ENCODE measurements at places on chromosomes 3 and 15.

- DNase-seq, result no peak
Measured at GRCh38 chr15:74423431-74424257, 10.1 kb downstream of the SEMA7A start.

GRCh38 chr3:17535274-17535673 lies 207.2 kb downstream of the TBC1D5 start:
- no peak for DNase-seq

DNA sequence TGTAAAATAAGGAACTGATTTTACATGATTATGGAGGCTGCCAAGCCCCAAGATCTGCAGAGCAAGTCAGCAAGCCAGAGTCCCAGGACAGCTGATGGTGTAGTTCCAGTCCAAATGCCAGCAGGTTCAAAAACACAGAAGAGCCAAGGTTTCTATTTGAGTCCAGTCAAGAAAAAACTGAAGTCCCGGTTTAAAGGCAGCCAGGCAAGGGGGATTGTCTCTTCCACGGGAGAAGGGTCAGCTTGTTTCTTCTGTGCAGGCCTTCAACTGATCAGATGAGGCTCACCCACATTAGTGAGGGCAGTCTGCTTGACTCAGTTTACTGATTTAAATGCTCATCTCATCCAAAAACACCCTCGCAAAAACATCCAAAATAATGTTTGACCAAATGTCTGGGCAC lies 246.2 kb downstream of the PLCL2 start:
- no peak for DNase-seq

GRCh38 chr3:52986938-52987337 lies 58.9 kb downstream of the SFMBT1 start:
- no peak for DNase-seq

GRCh38 chr3:155863072-155863784 lies 7.2 kb upstream of the GMPS start:
- DNase-seq, result no peak

- DNase-seq, result no peak
Measured at GRCh38 chr3:125967156-125967555, 1.8 kb upstream of the ROPN1B start.

DNA sequence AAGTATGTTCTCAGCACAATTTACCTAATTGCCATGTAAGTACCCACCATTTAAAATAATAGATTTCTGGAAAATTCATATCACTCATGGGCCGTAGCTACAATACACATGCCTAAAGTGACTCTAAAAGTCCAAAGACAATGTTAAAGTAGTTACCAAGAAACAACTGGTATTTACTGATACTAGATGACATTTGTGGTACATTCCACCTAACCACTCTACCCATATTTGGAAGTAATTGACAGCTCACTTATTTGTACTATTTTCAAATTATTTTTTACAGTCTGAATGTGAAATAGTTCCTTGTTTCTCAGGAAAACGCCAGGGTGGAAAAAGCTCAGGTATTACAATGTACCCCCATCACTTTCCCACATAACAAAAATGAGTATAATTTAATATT lies 573.0 kb downstream of the MECOM start:
- no peak for DNase-seq

- no peak for DNase-seq
Measured at GRCh38 chr3:128068156-128068620, 16.0 kb downstream of the SEC61A1 start.

DNA sequence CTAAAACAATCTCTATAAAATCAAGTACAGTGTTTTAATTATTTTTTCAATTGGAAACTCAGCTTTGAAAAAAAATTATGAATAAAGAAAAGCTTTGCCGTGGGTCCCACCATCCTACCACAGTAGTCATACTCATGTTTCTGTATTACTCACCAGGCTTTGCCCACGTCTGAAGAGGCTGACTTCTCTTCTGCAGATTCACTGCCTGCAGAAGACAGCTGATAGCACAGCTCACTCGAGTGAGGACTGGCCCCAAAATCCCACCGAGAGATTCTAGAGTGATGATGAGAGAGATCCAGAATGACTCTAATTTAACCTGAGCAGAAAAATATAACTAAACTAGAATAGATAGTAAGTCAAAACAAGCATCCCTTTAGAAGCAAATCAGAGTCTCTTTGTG lies 11.9 kb downstream of the C2CD4B start:
- no peak for DNase-seq

DNA sequence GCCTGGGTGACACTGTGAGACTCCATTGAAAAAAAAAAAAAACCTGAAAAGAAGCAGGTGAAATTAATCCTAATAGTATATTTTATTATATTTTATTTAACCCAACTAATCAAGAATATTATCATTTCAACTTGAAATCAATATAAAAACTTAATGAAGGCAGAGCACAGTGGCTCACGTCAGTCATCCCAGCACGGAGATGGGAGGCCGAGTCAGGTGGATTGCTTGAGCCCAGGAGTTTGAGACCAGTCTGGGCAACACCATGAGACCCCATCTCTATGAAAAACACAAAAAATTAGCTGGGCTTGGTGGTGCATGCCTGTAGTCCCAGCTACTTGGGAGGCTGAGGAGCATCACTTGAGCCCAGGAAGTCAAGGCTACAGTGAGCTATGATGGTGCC lies 33.3 kb upstream of the SLC41A3 start:
- DNase-seq, result no peak
